NAMALWA (cell line): ENCODE measurements at places on chromosomes 2 and 18.

DNA sequence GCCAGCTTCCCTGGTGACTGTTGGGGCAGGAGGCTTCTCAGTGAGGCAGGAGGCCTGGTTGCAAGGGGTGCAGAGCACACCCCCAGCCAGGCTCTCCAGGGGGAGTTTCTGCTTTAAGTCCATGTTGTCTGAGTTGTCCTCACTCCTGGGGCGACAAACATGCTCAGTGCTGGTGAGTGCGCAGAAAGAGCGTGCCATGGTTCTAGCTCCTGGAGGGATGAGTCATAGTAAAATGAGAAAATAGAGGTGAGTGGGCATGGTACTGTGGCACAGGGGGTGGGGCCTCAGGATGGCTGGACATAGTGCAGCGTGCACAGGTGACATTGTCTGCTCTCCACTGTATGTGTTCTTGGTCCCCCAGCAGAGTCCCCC lies 457.2 kb upstream of the HS6ST1 start:
- DNase-seq: no peak

DNA sequence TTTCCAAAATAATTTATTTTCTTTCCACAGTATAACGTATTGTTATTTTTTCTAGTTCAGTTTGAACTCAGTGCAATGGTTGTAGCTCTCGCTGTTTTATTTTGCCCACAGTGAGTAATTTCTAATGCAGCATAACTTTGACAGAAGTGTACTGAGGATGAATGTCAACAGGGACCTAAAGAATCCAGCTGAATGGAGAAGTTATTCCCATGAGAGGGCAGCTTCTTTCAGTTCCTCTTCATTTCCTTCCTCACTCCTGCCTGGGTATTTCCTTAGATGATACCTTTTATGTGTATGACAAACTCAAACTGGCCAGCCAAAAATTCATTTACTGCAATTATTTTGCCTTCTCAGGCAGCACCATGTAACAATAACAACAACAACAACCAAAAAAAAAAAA lies 1223.1 kb upstream of the ZEB2 start:
- DNase-seq: peak; percentile 73

- DNase-seq: no peak
Observed at GRCh38 chr2:172985139-172985892, 90.3 kb upstream of the MAP3K20 start.

GRCh38 chr18:55999641-56000040 lies 411.6 kb upstream of the TCF4 start:
- no peak for DNase-seq

DNA sequence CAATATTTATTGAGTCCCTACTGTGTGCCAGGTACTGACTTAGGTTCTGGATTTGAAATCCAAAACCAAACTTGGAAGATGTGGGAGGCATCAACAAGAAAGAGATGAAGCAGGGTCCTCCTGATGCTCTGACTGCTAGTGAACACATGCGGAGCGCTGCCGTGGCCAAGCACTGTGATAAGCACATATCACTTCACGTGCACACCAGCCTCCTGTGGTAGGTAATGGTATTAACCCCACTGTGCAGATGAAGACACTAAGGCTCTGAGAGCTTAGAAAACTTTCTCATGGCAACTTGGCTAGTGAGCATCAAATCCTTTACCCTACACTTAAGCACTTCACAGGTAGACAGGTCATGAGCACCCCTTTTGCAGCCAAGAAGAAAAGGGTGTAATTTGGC lies 216.1 kb downstream of the HAUS1 start:
- peak; percentile 18 for DNase-seq

- DNase-seq: no peak
Observed at GRCh38 chr2:4604767-4605166, 901.4 kb downstream of the DCDC2C start.

- DNase-seq: no peak
Observed at GRCh38 chr2:230422149-230422548, 6.1 kb downstream of the SP100 start.
